ENCODE measurements at places on chromosomes 6 and 20.

- DNase-seq: no peak
These were observed 53.2 kb downstream of the PTPN1 start for GRCh38 chr20:50563133-50563944.

GRCh38 chr6:22361576-22361975 is 64.7 kb upstream of the PRL start:
- DNase-seq: no peak

DNA sequence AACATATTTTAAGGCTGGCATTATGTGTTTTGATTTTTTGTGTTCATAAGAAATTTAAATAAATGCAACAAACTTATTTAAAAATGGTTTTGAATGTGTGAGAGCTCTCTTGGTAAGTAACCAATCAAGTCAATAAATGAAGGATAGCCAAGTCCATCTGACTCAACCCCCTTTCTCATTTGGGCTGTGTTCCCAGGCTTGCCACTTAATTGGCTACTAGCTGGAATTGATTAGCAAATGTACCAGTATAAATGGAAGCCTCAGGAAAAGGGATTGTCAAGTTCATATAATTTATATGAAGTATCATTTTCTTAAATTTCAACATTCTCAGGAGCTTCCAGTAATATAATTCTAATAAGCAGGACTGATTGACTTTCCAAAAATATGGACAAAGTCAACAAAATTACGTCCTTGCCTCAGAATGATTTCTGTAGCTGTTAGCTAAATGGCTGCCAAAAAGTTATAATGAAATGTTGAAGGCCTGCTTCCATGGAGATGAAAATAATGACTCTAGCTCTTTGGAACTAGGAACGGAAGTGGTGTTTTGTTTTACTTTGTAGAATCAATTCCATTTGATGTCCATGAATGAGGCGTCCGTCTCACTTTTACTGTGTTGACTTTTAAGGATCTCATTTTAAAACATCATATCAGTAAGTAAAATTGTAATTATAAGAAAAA is 614.9 kb downstream of the CDH26 start:
- no peak for DNase-seq

DNA sequence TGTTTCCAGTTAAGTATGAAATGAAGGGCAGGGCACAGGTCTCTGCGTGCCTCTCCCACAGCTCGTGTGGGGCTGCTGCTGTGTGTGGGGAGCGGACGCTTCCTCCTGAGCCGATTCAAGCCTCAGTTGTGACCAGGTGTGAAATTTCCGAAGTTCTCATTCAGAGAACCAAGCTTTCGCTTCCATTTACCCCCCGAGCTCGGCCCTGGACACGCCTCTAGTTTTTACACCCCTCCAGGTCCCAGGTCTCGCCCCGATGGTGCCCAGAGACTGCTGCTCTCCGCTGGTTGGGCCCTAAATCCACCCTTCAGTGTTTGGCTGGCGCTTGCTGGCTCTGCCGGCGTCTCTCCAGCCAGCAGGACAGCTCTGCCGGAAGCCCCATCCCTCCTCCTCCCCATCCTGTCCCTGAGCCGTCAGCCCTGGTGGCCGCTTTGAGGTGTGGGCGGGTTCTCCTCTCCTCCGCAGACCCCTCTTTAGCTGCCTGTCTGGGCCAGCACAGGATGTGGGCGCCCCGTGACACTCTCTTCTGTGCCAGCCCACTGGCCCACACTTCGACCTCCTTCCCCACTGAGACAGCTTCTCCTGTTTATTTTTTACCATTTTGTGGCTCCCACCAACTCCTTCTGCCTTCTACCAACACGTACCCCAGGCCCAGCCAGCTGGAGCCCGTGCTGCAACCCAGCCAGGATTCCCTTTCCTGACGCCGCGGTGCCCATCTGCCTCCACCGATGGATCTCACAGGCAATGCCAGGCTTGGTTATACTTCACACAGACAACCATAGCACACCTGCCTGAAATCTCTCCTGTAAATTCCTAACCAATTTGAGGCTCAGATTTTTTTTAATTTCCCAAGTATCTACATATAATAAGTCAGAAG is 142.8 kb downstream of the DLL1 start:
- no peak for DNase-seq

GRCh38 chr6:76803038-76803580 is 660.2 kb downstream of the HTR1B start:
- DNase-seq: no peak

- no peak for DNase-seq
These were observed 230.7 kb upstream of the MARCKS start for GRCh38 chr6:113626475-113626874.

- DNase-seq: no peak
These were observed 104.8 kb upstream of the TRAF3IP2 start for GRCh38 chr6:111710439-111710838.

DNA sequence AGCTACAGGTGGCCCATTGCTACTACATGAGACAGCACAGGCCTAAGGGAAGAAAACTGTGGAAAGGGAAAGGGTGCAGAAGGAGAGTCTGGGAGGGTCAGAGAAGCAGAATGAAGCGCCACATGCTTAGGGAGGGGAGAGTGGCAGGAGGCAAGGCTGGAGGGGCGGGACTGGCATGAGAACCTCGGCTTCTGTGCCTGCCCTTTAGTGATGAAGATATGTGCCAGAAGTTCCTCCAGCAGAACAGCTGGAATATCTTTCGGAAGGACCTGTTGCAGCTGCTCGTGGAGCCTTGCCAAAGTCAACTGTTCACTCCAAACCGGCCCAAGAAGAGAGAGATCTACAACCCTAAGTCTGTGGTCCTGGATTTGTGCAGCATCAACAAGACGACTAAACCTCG is 61.8 kb downstream of the CNBD2 start:
- DNase-seq: no peak

DNA sequence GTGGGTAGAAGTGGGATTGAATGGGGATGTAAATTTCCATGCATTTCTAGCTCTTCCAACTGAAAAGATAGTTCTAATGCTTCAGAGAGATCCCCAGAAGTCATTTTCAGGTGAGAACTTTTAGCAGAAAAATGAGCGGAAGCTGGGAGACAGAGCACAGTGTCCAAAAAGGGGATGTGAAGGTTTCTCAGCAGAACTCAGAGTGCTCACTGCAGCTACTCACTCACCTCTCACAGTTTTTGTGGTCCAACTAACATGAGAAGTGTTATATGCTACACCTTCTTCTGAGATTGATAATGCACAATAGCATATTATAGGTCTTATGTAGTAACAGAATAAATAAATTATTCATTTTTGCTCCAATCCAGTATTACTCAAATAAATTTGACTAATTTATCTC is 519.2 kb upstream of the HS3ST5 start:
- DNase-seq: no peak

DNA sequence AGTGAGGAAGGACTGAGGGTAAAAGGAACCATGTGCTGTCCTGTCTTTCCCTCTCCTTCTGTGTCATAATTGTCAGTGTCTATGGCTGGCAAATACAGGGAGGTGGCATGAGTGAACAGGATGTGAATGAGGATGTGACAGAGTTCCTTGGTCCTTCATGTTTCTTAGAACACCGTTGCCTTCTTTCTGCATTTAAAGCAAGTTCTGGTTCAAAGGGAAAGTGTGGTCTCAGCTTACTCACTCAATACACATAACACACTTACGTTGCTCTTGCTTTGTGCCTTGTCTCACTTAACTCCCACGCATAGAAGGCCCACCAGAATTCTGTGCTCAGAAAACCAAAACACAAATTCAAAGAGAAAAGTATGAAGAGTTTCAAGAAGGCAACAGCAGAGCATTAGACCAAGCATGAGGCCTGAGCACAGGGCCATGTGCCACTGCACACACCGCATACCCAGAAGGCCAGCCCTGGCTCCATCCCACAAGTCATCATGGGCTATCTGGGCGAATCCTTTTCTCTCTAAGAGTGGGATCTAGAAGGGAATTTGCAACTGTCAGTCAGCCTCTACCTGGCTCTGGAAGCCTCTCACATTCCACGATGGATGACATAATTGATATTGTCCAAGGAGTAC is 38.9 kb upstream of the SAYSD1 start:
- DNase-seq: no peak

- DNase-seq: no peak
These were observed 32.5 kb downstream of the SPDEF start for GRCh38 chr6:34523441-34524206.

DNA sequence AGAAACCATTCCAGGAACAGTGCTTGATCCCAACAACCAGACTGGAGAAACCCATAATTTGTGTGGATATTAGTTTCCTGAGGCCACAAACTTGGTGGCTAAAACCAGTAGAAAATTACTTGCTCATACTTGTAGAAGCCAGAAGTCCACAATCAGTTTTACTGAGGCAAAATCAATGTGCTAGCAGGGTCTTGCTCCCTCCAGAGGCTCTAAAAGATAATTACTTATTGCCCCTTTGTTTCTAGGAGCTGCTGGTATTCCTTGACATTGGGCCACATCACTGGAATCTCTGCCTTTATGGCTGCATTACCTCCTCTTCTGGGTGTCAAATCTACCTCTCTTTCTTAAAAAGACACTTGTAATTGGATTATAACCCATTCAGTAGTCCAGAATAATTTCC is 142.2 kb upstream of the SAMD5 start:
- no peak for DNase-seq

GRCh38 chr6:89023591-89024441 is 56.7 kb upstream of the PNRC1 start:
- DNase-seq: no peak

DNA sequence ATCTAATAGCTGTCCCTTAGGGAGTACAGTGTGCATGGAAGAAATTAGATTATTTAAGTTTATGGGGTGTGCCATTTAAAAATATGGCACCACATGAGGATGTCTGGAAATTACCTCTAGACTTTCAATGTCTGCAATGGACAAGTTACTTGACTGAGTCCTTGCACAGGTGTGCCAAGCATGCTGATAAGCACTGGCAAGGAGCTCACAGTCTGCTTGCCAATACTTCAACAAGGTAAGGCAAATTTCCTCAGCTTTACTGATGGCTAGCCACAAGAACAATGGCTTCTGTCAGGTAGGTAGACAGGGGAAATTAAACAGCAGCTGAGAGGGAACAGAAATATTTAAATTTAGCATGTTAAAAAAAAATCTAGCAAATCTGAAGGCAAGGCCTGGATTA is 91.1 kb upstream of the TRAF3IP2 start:
- no peak for DNase-seq

GRCh38 chr20:10180651-10181235 is 37.9 kb upstream of the SNAP25 start:
- no peak for DNase-seq

DNA sequence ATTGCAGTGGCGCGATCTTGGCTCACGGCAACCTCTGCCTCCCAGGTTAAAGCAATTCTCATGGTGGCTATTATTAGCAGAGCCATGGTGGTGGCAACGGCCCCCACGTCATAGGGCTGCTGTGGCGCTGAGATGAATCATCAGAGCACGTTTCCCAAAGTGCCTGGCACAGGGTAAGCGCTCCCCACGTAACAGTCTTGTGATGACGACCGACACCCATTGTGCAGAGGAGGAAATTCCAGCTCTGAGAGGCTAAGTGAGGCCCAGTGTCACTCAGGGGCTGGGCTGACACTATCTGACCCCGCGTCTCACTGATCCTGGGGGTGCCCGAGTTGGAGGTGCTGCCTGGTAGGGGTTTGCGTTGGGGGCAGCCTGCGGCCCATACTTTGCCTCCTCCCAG is 16.2 kb downstream of the SUN5 start:
- no peak for DNase-seq

- no peak for DNase-seq
These were observed 16.6 kb downstream of the ZHX3 start for GRCh38 chr20:41300886-41301285.

GRCh38 chr6:159935065-159935464 is 33.8 kb upstream of the IGF2R start:
- no peak for DNase-seq

DNA sequence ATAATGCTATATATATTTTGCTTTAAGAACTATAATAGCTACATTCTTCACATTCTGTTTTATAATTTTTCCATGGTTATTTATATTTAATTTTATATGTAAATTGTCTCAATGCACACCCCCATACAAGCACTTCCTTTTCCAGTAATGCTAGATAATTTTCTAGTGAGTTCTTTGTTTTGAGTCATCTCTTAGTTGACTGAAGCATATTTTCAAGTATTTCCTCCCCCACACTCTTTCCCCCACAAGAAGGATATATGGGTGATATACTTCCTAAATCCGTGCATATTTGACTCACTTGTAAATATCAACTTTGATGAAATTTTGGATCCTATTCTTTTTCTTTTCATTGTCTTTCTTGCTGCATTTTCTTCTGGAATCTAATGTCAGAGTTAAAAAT is 82.1 kb upstream of the SRSF6 start:
- DNase-seq: no peak

DNA sequence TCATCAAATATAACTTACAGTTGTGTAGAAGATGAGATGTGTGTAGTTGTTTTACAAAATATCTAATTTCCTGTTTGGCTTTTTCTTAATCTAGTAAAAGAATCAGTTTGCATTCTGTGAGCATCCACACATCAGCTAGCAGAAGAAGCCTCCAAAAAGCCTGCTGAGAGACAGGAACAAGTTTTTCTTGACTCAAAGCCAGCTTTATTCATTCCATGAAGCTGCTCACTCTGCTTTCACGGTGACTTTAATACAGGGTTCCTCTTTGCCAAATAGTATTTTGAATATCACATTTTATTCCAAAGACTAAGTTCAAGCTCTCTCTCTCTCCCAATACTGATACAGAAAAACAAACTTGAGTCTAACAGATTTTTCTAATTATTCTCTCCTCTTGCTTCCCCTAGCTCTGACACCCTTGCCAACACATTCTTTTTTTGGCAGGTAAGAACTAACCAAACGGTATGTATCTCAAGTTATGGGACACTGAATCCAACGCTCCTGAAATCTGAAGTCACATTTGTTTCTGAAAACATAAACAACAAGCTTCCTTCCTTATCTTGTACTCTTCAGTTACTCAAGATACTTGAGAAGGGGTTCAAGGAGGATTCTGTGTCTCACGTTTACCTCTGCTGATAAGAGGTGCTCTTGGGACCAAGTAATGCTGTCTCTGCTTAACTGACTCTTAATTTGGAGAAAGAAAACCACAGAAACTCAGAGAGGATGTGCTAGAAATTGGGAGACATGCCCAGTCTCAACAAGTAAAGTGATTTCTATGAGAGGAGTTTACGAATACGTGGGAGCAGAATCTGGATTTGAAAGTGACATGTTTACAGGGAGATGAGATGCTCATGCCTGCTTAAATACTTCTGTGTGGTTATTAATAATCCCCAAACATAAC is 184.2 kb upstream of the SPTLC3 start:
- no peak for DNase-seq

Measured in HuH-7 (cell line).